Activated CD4-positive, alpha-beta T cell treated with anti-CD3 and anti-CD28 coated beads for 36 hours (primary cell): ENCODE measurements at places on chromosomes 11 and 22. TPM values are rescaled to one million over a fixed set of nuclear protein-coding genes. Genes with fewer than 3 reads are reported as not detected.

The STX5 gene
- total RNA-seq = 21.8 TPM

The MMP8 gene
- not detected for total RNA-seq

DNA sequence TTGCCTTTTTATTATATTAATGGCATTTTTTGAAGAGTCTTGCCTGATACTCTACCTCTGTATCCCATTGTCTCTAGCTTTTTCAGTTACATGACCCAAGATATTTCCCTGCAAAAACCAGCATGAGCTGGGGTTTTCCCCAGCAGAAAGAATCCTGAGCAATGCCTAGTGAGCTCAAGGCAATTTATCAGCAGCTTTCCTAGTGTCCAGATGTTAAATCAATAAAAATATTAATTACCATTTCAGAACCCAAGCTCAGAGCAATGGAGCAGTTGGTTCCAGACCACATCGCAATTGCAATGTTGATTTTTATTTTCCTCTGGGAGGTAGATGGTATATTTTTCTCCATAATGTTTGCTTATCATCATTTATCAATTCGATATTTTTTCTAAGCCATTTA, 137.2 kb downstream of the RAB38 start:
- H3K27ac ChIP-seq = no peak overlapping the region
- DNase-seq = no peak
- peaks cover 11% of the 10 kb centered on the region for H3K27me3 ChIP-seq

DNA sequence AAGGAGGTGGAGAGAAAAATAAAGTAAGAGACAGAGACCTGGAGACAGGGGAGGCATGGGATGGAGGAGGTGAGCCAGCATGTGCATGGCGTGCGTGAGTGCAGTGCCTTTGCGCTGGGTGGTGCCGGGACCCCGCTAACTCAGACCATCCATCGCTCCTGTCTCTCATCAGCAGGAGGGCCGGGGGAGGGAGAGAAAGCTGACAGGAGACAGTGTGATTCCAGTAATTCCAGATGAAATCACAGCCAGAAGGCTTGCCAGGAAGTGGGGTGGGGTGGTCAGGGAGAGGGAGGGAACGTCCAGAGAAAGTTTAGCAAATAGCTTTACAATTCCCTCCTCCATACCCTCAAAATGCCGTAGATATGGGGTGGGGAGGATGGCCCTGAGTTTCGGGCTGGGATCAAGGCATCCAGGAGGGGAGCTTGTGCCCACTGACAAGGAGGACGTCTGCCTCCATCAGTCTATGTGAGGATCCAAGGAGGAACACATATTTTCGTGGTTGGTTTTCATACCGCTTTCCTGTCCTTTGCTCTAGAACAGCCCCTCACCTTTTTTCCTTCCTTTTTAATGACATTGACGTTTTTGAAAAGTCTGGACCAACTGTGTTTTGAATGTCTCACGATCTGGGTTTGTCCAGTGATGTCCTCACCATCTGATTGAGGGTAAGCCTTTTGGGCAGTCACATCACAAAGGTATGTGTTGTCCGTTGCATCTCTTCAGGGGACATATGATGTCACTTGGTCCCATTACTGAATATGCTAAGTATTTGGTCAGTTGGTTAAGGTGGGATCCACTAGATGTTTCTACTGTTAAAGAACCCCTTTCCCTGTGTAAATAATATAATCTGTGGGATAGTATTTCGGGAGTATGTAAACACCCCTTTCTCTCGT, 567.3 kb downstream of the MIAT start:
- H3K27me3 ChIP-seq = peaks cover 9% of the 10 kb centered on the region
- no peaks in the 10 kb centered on the region for H3K36me3 ChIP-seq
- H3K4me3 ChIP-seq = no peak overlapping the region
- no peak for DNase-seq

DNA sequence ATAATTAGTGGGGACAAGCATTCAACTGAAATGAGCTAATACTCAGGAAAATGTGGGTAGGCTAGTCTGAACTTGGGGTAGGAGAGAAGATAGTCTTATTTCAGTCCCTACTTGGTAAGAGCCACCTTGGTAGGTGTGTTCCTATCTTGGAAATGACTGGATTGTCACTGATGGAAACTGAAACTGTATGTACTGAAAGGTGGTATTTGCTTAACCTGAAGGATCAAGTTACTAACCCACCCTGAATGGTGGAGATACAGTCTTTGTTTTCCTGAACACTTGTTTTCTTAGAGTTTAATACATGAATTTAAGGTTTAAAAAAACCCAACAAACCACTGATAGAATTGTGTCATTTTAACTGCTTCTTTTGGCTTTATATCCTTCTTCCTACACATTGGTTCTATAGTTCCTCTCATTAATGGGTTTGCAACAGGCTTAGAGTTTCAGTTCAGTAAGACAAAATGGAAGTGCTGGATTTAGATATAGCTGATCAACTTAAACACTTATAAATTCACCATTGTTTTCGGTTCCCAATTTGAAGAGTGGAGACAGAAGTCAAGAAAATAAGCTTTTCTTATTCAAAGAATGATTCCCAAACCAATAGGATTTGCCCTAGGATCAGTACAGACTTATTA, 4.2 kb downstream of the FAR1 start:
- peaks cover 30% of the 10 kb centered on the region for H3K36me3 ChIP-seq
- DNase-seq = no peak
- H3K4me3 ChIP-seq = no peak overlapping the region
- no peak overlapping the region for H3K27ac ChIP-seq
- H3K27me3 ChIP-seq = no peaks in the 10 kb centered on the region
- H3K4me1 ChIP-seq = peaks cover 59% of the 10 kb centered on the region
